Activated naive CD4-positive, alpha-beta T cell treated with anti-CD3 and anti-CD28 coated beads, Interleukin-2, amount 50 U/mL, for 72 hours (primary cell): ENCODE measurements at places on chromosomes 3 and 15.
A peak's percentile ranks its signal among the peaks of the same experiment; 100 is the strongest.

DNA sequence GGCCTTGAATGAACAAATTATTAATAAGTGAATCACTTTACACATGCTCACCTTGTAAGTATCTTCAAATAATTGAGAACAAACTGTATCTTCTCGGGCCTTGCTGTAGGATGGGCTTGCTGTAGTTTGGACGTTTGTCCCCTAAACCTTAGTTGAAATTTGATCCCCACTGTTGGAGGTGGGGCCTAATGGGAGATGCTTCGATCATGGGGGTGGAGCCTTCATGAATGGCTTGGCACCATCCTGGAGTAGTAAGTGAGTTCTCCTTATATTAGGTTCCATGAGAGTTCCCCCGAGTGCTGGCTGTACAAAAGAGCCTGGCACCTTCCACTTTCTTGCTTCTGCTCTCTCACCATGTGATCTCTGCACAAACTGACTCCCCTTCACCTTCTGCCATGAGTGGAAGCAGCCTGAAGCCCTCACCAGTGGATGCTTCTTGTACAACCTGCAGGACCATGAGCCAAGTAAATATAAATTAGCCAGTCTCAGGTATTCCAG is 29.3 kb downstream of the PIGB start:
- no peak for DNase-seq

DNA sequence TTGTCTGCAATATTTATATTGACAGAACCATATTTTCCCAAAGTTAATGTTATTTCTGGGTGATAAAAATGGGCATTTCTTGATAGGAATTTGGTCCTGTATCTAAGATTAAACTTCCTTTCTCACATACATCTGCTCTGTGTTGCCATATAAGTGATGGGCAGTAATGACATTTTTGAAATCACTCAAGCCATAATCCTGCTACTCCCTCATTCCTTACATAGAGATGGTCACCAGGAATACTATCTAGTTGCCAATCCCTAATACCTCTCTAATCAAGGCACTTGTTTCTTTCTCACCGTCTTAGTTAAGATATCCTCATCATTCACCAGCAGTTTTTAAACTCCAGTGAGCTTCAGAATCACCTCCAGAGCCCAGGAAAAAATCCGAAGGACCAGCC is 68.4 kb downstream of the FSIP1 start:
- no peak for DNase-seq

DNA sequence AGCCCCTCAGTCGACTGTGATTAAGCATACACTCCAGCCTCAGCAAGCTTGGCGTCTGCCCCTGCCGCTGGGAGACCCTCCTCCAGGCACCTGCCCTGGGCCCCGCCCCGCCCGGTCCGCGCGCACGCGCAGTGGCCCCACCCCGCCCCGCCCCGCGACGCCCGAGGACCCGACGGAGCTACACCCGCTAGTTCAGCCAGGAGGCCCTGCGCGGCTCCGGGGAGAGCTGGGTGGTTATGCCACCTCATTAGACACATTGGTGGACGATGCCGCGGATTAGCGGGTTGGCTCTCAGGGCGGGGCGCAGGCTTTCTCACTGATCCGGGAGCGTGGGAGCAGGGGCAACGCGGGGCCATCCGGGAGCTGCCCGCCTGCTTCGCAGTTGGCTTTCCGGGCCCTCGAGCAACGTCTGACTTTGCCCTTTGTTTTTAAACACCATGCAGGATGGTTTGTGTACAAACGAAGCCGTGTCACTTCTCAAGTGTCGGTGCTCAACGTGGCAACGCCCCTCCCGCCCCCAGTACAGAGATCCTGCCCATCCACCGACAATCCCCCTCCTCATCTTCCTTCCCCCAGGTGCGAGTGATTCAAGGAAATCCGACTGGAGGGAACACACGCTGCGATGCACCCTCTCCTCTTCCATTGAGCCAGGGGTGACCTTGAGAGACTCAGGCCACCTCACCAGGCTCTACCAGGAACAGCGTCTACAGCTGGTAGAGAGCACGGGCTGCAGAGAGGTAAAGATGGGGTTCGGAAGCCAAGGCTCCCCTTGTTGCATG is 109.3 kb downstream of the SHQ1 start:
- peak; percentile 72 for DNase-seq

DNA sequence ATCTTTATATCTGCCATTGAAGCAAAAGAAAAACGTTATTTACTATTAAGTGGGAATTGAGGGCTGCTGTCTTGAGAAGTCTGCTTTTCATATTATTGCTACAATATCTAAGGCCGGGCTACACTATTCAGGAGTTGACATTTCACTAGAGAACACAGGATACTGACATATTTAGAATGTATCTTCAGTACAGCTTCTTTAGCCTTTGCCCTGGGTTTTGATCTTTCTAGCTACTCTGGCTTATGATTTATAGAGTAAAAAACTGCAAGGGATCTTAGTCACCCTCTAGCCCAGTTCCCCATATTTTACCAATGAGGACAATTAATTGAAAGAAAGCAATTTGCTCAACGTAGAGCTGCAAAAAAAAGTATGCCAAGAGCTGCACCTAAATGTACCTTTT is 307.4 kb upstream of the DPPA4 start:
- DNase-seq = no peak

GRCh38 chr15:90451053-90451850 is 63.2 kb downstream of the IQGAP1 start:
- no peak for DNase-seq

DNA sequence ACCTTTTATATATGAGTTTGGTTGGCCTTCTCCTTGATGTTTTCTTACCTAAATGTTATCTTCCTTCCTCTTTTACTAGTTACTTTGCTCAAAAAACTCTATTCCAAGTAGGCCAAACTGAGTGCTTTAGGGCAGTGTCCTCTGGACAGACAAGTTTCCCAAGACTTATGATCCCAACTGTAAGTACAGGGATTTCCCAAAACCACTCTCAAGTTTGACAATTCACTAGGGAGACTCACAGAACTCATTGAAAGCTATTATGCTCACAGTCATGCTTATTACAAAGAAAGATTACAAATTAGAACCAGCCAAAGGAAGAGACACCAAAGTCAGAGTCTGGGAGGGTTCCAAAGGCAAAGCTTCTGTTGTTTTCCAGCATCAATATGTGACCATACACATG is 534.2 kb upstream of the ALCAM start:
- DNase-seq = no peak

DNA sequence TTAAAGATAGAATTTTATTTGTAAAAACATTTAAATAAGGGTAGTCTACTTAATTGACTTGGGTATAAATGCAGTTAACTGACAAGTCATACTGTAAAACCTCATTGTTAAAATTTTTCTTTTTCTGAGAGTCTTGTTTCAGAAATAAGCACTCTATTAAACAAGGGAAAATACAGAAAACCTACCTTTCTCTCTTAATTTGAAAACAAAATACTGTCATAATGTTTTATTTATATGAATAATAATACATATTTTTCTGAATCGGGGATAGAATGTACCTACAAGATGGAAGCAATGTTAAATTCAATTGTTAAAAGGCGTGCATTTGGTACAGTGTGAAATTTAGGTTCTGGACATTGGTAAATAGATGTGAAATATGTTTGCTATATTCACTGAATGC is 17.8 kb downstream of the ZIC1 start:
- no peak for DNase-seq

DNA sequence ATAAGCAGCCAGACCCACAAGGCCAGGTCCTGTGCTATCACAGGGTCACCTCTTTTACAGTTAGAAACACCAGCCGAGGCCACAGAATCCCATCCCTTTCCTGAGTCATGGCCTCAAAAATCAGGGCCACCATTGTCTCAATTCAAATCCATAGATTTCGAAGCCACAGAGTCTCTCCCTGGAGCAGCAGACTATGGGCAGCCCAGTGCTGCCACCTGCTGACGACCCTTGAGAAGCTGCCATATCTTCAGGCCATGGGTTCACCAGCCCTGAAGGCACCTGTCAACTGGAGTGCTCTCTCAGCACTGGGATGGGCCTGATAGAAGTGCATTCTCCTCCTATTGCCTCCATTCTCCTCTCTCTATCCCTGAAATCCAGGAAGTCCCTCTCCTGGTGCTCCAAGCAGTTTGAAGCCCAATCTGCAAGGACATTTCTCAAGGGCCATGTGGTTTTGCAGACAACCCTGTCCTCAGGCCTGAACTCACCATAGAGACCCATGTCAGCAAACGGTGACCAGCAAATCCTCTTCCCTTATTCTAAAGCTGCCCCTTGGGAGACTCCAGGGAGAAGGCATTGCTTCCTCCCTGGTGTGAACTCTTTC is 39.6 kb downstream of the TGM4 start:
- peak; percentile 71 for DNase-seq

DNA sequence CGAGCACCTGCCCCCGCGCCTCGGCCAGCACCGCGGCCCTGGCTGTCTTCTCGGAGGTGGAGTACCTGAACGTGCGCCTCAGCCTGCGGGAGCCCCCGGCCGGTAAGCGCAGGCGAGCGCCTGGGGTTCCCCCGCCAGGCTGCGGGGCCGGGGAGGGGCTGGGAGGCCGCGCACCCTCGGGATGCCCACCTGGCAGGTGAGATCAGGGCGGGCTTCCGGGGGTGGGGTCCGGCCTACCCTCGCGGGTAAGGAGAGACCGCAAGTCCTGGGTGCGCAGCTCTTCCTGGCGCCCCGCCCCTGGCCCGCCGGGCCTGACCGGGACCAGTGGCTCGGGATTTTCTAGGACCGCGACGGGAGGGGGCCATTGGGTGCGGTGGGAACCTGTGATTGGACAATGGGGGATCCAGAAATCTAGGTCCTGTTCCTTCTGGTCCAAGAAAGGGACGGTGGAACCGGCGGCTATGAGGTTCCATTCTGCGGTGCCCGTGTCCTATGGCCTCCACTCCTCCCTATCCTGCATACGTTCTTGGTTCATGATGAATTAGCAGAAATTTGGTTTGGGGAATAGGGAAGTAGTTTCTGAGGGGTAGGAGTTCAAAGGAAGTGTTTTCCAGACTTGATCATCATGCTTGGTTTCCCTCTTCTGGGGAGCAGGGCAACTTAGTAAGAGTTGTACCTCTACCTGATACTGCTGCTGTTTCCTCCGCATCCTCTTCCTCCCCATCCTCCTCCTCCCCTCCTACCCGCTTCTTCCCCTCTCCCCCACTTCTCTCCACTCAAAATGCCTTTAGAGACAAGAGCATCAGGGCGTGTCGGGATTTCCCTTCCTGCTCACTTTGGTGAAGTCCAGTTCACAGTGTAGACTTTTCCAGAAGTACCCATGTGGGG is 808 bp downstream of the ARRDC4 start:
- DNase-seq = peak; percentile 55

GRCh38 chr3:152038490-152038889 is 165.0 kb downstream of the SUCNR1 start:
- no peak for DNase-seq

DNA sequence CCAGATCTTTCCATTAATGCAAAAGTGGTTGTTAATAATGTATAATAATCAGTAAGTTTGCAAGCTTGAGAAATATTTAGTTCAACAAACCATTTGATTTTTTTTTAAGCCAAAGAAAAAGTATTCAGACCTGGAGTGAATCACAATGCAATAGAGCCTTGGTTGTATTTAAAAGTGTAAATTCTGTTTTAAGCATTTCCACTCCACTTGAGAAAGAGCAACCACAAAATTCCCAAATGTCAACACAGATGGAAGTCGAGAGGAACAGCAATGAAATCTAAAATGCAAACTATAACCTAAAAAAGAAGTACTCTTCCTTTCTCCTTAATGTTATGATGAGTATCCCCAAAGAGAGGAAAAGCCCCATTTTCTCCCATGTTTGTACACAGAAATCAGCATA is 20.2 kb downstream of the GBE1 start:
- no peak for DNase-seq

GRCh38 chr3:133136114-133137041 is 98.2 kb downstream of the TMEM108 start:
- no peak for DNase-seq

GRCh38 chr3:167241048-167241845 is 138.8 kb downstream of the ZBBX start:
- DNase-seq = no peak

GRCh38 chr15:73930790-73931281 is 4.6 kb downstream of the LOXL1 start:
- DNase-seq = no peak

DNA sequence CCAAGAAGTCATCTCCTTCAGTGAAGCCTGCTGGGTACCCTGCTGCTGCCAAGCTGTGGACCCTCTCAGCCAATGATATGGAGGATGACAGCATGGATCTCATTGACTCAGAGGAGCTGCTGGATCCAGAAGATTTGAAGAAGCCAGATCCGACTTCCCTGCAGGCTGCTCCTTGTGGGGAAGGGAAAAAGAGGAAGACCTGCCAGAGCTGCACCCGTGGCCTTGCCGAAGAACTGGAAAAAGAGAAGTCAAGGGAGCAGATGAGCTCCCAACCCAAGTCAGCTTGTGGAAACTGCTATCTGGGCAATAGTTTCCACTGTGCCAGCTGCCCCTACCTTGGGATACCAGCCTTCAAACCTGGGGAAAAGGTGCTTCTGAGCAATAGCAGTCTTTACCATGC is 13.7 kb upstream of the ANP32A start:
- no peak for DNase-seq

DNA sequence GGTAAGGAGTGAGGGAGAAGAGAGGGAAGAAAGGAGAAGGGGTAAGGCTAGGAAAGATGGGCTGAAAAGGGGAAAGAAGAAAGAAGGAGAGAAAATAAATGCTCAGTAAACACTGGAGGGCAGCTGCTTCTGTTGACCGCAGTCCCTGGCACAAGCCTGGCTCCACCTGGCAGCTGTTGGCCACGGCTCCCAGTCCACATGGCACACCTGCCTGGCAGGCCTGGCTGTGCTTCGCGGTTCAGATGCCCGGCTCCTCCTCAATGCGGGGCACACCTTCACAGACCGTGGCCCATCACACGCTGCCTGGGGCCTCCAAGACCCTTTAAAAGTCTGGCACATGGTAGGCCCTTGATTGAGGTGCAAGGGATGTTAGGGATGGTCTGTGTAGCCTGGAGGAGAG is 516.8 kb upstream of the PROK2 start:
- no peak for DNase-seq

DNA sequence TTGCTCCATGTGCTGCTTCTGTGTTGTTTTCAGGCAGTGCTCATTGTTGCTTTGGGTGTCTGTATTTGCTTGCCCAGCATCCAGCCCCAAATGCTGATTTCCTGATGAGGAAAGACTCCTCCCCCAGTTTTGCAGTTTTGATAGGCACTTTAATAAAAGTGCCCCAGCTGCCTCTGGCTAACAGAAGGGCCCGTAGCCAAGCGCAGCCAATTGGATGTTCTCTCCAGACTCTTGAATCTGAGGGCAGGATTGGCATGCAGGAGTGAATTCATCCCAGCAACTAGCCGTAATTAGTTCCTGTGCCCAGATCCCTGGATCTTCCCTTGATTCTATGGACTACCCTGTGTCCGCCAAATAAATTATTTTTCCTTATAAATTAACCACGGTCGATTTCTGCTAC is 14.8 kb upstream of the SEMA5B start:
- DNase-seq = no peak

- DNase-seq = no peak
Measured at GRCh38 chr15:64883100-64883581, 28.6 kb upstream of the ANKDD1A start.

DNA sequence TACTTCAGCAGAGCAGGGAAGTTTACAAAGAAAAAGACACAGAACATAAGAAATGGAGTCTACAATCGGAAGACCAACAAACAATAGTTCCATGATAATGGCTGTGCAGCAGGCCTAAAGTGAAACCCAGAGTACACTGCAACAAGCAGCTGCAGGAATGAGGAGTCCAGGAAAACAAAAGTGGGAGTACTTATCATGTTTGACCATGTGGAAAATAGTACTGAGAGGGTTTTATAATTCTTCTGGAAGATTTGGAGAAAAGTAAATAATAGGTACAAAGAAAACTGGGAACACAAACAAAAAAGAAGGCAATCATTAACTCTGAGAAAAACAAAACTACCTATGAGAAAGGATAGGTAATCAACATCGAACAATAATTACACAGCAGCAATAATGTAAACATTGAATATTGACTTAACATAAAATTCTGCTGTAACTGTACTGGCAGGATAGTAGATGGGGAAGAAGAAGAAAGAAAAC is 87.5 kb downstream of the NEK10 start:
- DNase-seq = no peak
